H7 (cell line): ENCODE measurements at places on chromosomes 16 and 17. TPM values are rescaled to one million over a fixed set of nuclear protein-coding genes. Genes with fewer than 3 reads are reported as not detected.

USP22 gene
- 432 and 539 TPM in 2 replicates for total RNA-seq

PPP1R9B gene
- total RNA-seq = 15.0 and 21.1 TPM in 2 replicates

CD300LB gene
- not detected in 2 replicates for total RNA-seq

NPIPA3 gene
- total RNA-seq = 0.70 and 1.1 TPM in 2 replicates

GCGR gene
- total RNA-seq = 0.07 and 0.11 TPM in 2 replicates

MYCBPAP gene
- total RNA-seq = 0.62 and 3.2 TPM in 2 replicates

CRISPLD2 gene
- 2.0 and 4.2 TPM in 2 replicates for total RNA-seq

NXPH3 gene
- total RNA-seq = 1.7 and 2.4 TPM in 2 replicates

CTRB1 gene
- total RNA-seq = not detected in 2 replicates

ITGAX gene
- total RNA-seq = 0.26 and 0.80 TPM in 2 replicates
